ENCODE measurements at places on chromosomes 2 and 18.

- H3K4me1 ChIP-seq = no peaks in the 10 kb centered on the region
- H3K27ac ChIP-seq = no peak overlapping the region
- DNase-seq = no peak
- H3K27me3 ChIP-seq = peaks cover 13% of the 10 kb centered on the region
Observed at GRCh38 chr2:240643093-240643810, 18.0 kb downstream of the GPR35 start.

DNA sequence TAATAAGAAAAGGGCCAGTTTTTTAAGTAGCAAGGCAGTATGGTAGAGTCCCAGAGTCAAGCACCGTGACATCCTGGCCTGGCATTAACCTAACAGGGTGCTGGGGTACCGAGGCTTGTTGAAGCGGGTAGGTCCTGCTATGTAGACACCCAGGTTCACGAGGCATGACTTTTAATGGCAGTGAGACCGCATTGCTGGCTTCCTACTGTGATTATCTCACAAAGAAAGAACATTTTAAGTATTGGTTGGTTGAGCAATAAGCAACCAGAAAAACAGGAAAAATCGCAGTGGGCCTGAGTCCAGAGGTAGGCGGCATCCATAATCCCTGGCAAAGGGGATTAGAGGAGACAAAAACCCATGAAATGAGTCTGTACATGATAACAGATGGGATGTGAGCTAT is 927.9 kb upstream of the ACVR2A start:
- H3K27me3 ChIP-seq = no peaks in the 10 kb centered on the region
- no peak overlapping the region for H3K4me3 ChIP-seq

DNA sequence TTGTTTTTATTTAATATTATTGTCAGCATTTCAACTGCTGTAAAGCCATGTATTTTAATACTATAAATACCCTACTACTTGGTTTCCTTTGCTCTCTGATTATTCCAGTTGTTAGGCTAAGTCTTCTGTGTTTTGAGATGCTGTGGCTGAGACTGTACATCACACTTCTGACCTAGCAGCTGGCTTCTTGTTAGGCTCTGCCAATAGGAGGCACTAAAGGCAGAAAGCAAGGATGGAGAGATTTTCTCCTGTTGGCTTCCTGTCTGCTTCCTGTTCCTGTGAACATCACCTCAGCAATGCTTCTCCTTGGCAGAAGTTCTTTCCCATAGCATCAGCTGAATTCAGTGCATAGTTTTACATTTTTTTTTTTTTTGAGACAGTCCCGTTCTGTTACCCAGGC is 68.3 kb upstream of the YPEL5 start:
- no peak overlapping the region for H3K27ac ChIP-seq
- no peaks in the 10 kb centered on the region for H3K36me3 ChIP-seq
- H3K4me1 ChIP-seq = no peaks in the 10 kb centered on the region
- DNase-seq = no peak
- H3K4me3 ChIP-seq = no peak overlapping the region

GRCh38 chr2:194545978-194546377 is 1111.0 kb upstream of the SLC39A10 start:
- no peaks in the 10 kb centered on the region for H3K4me1 ChIP-seq
- no peaks in the 10 kb centered on the region for H3K36me3 ChIP-seq
- no peak for DNase-seq

GRCh38 chr2:29053223-29053622 is 21.1 kb downstream of the PCARE start:
- H3K36me3 ChIP-seq = no peaks in the 10 kb centered on the region
- H3K27me3 ChIP-seq = peaks cover 47% of the 10 kb centered on the region
- H3K4me1 ChIP-seq = no peaks in the 10 kb centered on the region

DNA sequence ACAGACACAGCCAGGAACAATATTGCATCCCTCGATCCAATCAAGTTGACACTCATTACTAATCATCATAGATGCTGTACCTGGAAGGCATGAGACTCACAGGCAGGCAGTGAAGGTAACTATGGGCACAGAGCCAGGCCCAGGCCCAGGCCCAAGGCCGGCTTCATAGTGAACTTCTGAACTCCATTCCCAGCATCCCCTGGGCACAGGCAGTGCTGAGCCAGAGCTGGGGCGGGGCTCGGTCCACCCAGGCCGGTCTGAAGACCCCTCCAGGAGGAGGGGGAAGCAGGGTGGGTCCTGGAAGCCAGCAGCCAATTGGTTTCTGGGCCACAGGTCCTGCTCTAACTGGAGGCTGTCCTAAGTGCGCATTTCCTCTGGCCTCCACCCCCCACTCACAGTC is 37.6 kb downstream of the MLPH start:
- peaks cover 30% of the 10 kb centered on the region for H3K27me3 ChIP-seq
- DNase-seq = no peak

- H3K4me1 ChIP-seq = no peaks in the 10 kb centered on the region
- no peak overlapping the region for H3K27ac ChIP-seq
- DNase-seq = no peak
- H3K27me3 ChIP-seq = no peaks in the 10 kb centered on the region
- no peaks in the 10 kb centered on the region for H3K36me3 ChIP-seq
Observed at GRCh38 chr18:8121942-8122480, 487.2 kb upstream of the RAB12 start.

GRCh38 chr2:103887625-103888024 is 966.3 kb upstream of the POU3F3 start:
- H3K27me3 ChIP-seq = no peaks in the 10 kb centered on the region
- no peak overlapping the region for H3K27ac ChIP-seq
- no peaks in the 10 kb centered on the region for H3K4me1 ChIP-seq
- DNase-seq = no peak

DNA sequence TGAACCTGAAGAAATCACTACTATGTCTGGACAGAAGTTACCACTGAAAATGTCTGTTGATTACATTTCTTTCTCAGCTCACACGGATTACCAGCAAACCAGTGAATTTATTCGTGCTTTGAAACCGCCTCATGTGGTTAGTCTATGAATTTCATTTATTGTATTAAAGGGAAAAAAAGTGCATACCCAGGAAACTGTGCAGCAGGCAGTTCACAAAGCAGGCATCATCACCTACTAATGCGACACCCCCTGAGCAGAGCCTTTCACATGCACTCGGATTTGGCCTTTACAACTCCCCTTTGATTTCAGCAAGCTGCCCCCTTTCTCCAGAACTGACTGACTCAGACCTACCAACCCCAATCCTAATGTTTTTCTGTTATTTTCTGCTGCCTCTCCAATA is 20.1 kb downstream of the CPSF3 start:
- peaks cover 79% of the 10 kb centered on the region for H3K36me3 ChIP-seq
- DNase-seq = no peak
- no peaks in the 10 kb centered on the region for H3K27me3 ChIP-seq
- no peaks in the 10 kb centered on the region for H3K4me1 ChIP-seq
- no peak overlapping the region for H3K27ac ChIP-seq

DNA sequence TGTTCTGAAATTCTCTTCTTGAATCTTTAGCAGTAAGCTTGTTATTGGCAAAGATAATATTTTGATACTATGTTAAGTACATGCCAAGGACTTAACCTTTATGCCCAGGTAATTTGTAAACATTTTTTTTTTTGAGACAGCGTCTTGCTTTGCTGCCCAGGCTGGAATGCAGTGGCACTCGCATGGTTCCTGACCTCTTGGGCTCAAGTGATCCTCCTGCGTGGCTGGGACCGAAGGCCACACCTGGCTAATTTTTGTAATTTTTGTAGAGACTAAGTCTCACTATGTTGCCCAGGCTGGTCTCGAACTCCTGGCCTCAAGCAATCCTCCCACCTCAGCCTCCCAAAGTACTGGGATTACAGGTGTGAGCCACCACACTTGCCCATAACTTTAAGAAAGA is 35.7 kb upstream of the ZCCHC2 start:
- H3K4me3 ChIP-seq = no peak overlapping the region
- no peaks in the 10 kb centered on the region for H3K4me1 ChIP-seq
- no peaks in the 10 kb centered on the region for H3K27me3 ChIP-seq

GRCh38 chr2:155281907-155282306 is 583.4 kb downstream of the KCNJ3 start:
- H3K36me3 ChIP-seq = no peaks in the 10 kb centered on the region
- no peaks in the 10 kb centered on the region for H3K27me3 ChIP-seq
- no peak overlapping the region for H3K4me3 ChIP-seq

DNA sequence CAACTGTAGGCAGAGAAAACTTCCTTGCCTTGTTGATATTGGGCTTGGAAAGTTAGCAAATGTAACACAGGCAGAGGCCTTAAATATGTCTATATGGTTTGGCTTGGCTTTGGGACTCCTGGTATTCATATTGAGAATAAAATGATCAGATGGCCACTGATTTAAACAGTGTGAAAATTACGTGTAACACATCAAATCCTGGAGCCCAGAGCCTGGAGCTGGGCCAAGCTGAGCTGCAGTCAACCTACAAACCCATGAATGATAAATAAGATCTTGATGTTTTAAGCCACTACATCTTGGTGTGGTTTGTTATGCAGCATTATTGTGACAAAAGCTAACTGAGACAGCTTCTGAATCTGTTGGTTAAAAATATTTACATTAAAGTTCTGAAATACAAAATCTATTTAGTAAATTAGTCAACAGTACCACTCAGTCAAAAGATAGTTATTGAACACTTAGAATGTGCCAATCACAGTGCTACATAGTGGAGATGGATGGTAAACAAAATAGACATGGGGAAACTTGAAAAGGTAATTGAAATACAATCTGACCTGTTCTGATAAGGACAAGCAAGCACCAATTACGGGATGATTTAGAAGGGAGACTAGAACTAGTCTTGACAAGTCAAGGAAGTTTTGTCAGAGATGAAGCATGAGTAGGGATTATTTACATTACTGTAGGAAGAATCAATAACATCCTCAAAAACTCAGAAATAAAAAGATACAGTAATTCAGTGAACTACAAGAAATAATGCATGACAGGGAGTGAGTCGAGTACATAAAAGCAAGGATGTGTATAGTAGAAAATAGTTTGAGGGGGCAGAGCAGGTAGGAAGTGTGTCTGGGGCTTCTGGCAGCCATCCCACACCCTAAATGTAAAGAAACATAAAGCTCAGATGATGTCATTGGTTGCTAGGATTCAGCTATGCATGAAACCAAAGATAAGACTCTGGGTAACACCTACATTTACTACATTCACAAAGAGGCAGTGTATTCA is 157.7 kb downstream of the HNMT start:
- no peak overlapping the region for H3K27ac ChIP-seq
- DNase-seq = peak; percentile 10
- H3K4me1 ChIP-seq = no peaks in the 10 kb centered on the region

DNA sequence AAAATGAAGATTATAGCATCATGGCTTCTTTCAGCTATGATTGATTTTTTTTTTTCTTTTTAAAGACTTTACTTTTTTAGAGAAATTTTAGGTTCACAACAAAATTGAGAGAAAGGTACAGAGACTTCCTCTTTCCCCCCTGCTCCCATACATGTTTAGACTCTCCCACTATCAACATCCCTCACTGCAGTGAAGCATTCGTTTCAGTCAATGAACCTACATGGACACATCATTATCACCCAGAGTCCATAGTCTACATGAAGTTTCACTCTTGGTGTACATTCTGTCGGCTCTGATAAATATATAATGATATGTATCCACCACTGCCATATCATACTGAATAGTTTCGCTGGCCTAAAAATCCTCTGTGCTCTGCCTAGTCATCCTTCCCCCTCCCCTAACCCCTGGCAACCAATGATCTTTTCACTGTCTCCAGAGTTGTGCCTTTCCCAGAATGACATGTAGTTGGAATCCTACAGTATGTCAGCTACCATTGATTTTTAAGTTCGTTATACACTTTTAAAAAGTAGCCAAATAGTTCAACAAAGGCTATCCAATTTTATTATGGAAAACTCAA is 86.8 kb downstream of the GPD2 start:
- no peaks in the 10 kb centered on the region for H3K4me1 ChIP-seq
- H3K27ac ChIP-seq = peak overlapping the region; percentile 65
- H3K4me3 ChIP-seq = no peak overlapping the region
- H3K36me3 ChIP-seq = no peaks in the 10 kb centered on the region
- DNase-seq = peak; percentile 18

DNA sequence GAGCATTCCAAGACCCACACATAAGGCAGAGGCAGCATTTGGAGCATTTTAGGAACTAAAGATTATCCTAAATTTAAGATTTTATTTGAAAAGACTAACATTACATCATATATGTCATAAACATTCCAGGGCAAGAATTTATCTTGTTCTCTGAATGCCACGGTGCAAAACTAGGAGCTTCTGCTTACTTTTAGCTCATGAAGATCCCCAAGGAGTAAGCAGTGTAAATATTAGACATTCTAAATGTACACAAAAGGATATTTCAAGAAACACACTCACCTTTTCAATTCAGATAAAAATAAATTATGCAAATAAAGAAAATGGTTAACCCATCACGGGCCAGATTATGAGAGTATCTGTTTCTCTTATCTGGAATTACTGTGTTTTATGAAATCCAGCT is 101.7 kb upstream of the ETAA1 start:
- no peaks in the 10 kb centered on the region for H3K4me1 ChIP-seq
- H3K36me3 ChIP-seq = no peaks in the 10 kb centered on the region
- H3K27me3 ChIP-seq = no peaks in the 10 kb centered on the region
- DNase-seq = no peak
- H3K4me3 ChIP-seq = no peak overlapping the region

DNA sequence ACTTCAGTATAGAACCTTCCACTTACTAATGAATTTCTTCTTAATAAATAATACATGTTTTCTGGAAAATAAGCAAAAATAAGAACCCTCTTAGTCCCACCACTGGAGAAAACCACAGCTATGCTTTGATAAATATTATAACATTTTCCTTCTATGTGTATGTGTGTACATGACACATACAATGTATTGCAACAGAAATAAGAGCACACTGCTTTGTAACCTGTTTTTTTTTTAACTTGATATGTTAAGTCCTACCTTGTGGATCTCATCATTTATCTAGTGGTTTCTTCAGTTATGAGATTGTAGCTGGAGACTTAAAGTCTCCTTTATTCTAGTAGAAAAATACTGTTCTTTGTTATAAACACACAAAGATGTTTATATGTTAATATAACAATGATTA is 17.2 kb downstream of the INPP1 start:
- no peak overlapping the region for H3K4me3 ChIP-seq
- no peak for DNase-seq
- peaks cover 3% of the 10 kb centered on the region for H3K4me1 ChIP-seq
- H3K36me3 ChIP-seq = no peaks in the 10 kb centered on the region
- H3K27me3 ChIP-seq = no peaks in the 10 kb centered on the region

DNA sequence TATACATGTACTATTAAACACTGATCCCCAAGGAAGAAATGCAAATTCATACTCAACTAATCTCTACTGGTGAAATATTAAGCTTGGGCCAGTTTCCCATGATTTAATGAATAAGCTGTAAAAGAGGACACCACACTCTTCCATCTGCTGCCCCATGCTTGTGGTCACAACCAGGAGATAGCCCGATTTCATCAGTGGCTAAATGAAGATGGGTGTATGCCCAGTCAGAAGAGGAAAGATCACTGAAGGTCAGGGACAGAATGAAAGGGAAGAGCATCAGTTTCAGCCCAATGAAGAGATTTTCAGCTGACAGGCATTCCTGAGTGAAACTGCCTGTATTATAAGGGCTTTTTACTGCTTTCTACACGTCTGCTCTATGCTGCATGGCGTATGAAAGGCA is 103.5 kb downstream of the KCNS3 start:
- H3K4me3 ChIP-seq = no peak overlapping the region
- DNase-seq = no peak
- H3K27me3 ChIP-seq = no peaks in the 10 kb centered on the region
- H3K36me3 ChIP-seq = no peaks in the 10 kb centered on the region
- H3K4me1 ChIP-seq = no peaks in the 10 kb centered on the region
